WTC11 (cell line): ENCODE measurements at places on chromosomes 7 and 10.

- DNase-seq, result no peak
Measured at GRCh38 chr7:84204655-84205054, 10.1 kb upstream of the SEMA3A start.

GRCh38 chr7:28328822-28329660, 83.3 kb upstream of the CREB5 start:
- DNase-seq, result no peak

DNA sequence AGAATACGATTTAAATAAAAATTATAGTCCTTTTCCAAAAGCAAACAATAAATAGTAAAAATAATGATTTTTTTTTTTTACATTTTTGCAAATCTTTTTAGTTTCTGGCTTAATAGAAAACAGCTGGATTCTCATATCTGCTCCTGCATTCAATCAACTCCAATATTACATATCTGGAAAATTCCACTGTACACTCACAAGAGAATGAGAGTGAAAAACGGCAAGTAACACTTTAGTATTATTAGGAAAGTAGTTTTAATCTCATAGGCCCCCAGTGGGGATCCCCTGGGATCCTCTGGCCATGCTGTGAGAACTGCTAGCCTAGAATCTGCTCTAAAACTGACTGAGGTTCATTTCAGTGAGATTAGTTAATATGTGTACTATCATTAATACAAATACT, 128.6 kb upstream of the LRRN3 start:
- DNase-seq, result no peak

- no peak for DNase-seq
Measured at GRCh38 chr10:77011874-77012811, 625.5 kb downstream of the KCNMA1 start.

GRCh38 chr10:128067691-128068397, 58.4 kb downstream of the MKI67 start:
- DNase-seq, result no peak

DNA sequence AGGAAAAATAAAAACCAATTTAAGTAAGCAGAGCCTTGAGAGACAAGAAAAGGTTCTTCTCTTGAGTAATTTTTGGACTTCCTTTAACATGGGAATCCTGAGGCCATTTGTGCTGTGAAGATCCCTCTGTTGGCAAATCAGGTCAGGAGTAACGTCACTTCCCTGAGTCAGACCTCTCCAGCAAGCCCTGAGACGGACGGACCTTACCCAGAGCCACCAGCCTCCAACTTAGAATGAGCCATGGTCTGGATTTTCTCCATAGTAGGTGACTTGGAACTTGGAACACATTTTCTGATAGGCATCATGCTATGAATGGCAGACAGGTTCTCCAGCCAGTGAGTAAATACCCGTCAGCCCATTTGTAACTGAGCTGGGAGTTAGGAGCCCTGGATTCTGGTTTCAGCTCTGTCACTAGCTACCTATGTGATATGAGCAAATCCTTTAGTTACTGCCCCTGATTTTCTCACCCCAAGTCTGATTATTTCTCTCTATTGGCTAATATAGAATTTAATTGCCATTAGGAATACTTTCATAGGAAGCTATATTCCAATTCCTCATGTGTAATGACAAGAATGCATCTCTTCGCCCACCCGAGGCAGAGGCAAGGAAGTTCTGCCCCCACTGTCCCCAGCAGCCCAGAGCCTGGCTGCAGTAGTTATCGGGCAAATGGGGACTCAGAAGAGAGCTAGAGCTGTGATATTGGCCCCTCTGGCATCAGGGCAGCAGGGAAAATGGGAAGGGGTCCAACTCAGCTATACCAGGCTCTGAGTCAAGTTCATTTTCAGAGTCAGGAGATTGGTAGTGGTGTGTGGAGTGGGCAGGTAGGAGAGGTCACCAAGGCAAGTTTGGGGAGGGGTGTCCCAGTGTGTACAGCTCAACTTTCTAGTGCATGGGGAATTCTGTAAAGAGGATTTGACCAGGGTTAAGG, 153.7 kb upstream of the AGK start:
- no peak for DNase-seq

DNA sequence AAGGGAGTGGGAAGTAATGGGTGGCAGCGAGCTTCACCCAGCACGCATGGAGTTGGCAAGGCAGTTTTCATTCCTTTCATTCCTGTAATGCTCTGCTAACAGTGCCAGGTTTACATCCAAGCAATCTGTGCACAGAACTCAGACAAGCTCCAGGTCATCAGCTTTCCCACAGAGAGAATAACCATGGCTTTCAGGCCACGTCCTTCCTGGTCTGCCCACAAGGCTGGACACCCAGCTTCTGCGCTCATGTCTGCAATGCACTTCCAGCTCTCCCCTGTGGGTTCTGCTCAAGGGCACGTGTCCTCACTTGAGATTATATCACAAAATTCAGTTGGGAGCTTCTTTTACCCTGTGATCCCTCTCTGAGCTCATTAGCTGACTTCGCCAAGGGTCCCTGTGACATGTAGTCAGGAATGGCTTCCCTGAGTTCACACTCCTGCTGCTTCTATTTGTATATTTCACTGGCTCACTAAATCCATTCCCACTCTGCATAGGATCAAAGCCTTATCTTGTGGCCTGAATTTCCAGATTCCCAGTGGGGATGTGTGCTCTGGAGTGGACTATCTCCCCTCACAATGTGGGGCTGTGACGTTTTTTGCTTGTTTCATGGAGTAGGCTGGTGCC, 18.6 kb downstream of the AKR1C2 start:
- DNase-seq, result no peak

- DNase-seq, result no peak
Measured at GRCh38 chr7:69814421-69814962, 216.2 kb downstream of the AUTS2 start.

DNA sequence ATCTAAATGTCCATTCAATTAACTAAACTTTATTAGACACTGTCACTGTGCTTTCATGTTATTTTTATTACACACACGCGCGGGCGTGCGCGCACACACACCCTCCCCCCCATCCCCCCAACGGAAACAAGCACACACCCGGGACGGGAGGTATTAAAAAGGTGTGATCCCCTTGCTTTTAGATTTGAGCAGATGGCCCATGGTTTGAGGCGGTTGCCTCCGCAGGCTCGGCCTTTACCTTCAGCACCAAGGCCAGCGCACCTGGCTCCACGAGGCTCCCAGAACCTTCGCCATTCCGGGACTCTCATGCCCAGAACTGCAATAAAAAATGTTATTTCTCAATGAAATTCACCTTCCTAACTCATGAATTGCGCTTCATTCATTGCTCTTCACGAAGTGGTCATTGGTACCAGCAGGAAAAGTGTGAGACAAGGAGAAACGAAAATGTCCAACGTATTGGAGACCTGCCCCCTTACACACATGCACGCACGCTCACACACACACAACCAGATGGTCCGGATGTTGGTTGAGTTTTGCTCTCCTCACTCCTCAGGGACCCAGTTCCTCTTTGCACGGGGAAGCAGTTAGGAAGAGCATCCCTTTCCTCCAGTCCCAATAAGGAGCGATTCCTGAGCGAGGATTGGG, 20.8 kb upstream of the PTF1A start:
- DNase-seq, result peak; percentile 75

GRCh38 chr7:86955895-86956503, 103.5 kb downstream of the ELAPOR2 start:
- DNase-seq, result no peak

- no peak for DNase-seq
Measured at GRCh38 chr7:13628239-13629001, 361.0 kb downstream of the ETV1 start.

- DNase-seq, result no peak
Measured at GRCh38 chr10:88555190-88555908, 27.8 kb downstream of the RNLS start.

- no peak for DNase-seq
Measured at GRCh38 chr10:73979809-73980433, 18.0 kb upstream of the VCL start.

DNA sequence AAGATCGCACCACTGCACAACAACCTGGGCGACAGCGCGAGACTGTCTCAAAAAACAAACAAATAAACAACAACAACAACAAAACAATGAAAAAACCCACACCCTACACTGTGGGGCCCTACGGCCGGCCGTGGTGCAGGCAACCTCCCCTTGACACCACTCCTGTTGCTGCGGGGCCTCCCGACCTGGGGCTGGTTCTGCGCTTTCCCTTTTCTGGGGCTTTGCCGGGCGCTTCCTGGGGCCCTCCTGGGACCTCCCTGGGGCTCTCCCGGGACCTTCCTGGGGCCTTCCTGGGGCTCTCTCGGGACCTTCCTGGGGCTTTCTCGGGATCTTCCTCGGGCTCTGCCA, 46.6 kb downstream of the INSIG1 start:
- DNase-seq, result no peak

- no peak for DNase-seq
Measured at GRCh38 chr7:93949423-93949822, 27.9 kb downstream of the GNG11 start.

DNA sequence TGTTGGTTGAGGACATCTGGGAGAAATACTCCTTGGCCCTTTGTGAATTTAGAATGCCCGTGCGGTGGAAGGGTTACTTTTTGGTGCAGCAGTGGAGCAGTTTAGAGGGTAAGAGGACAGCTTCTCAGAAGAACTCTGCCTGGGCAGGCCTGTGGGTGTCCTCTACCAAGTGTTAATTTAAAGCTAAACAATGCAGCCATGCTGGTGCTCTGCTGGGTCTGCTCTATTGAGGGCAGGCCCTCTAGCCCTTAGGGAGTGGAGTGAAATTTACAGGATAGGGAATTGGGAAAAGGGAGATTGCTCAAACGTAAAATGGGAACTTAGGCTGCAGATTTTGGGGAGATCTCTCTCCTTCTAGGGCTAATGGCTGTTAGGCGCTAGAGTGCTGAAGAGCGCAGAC, 22.1 kb downstream of the BLNK start:
- no peak for DNase-seq

- no peak for DNase-seq
Measured at GRCh38 chr7:46774515-46774914, 807.4 kb downstream of the TNS3 start.

DNA sequence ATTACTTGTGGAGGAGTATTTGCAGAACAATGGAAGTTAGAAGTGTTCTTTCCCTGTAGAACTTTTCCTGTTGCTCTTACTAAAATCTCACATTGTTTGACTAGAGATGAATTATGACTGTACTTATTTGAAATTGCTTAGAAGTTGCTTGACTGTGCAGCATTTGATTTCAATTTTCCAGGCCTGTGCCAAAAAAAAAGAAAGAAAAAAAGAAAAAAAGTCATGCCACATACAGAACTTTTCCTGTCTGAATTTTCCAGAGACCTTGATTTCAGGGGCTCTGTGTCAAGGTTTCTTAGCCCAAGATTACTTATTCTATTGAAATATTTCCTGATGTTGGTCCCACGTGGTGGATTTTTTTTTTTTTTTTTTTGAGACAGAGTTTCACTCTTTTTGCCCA, 3.5 kb upstream of the FAM171A1 start:
- no peak for DNase-seq

DNA sequence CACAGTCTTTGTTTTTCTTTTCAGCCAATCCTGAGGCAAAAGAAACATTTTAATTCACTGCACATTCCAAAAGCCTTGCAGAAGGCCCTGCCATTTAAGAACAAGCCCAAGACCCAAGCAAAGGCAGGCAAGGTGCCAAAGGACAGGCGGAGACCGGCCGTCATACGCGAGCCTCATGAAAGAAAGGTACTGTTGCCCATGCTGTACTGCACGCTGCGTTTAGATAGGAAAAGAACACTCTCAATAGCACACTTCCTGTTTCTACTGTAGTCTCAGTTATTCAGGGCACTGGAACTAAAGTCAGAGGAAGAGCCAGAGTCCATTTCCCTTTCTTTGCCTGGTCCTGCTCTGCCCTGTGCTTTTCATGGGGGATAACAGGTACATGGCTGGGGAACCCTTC, 47.6 kb downstream of the BMS1 start:
- no peak for DNase-seq

GRCh38 chr10:71059054-71059818, 153.1 kb upstream of the UNC5B start:
- no peak for DNase-seq

DNA sequence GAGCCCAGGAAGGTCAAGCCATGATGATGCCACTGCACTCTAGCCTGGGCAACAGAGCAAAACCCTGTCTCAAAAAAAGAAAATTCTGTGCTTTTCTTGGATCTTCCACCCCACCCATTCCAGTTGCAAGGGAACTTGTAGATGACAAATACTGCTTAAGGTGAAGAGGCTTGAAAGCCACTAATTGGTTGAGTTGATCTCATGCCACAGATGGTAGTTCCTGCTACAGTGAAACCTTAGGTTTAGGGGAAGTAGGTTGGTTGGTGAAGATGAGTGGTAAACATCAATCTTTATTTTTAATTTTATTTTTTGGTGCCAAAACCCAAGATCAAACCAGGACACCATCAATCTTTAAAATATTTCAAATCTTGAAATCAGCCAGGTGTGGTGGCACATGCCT, 2.9 kb upstream of the GDI2 start:
- DNase-seq, result no peak

DNA sequence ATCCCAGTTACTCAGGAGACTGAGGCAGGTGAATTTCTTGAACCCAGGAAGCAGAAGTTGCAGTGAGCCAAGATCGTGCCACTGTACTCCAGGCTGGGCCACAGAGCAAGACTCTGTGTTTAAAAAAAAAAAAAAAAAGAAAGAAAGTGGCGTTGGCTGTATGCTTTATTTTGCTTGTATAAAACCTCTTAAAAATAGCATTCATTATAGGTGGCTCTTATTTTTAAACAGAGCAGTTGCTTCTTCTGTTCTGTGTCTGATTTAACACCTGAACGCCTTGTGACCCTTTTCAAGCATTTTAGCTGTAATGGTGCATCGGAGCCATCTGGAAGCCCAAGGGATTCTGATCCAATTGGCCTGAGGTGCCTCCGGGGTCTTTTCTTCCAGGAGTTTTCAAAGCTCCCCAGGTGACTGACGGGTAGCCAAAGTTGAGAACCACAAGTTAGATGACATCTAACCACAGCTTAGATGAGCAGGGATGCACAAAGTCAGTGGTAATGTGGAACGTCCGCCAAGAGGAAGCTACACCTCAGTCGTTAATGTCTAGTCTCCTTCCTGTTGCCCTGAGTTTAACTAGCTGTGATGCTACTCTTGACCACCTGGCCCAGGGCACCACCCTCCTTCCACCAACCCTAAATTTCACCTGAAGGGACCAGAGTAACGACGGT, 274.6 kb upstream of the KLF6 start:
- no peak for DNase-seq

- no peak for DNase-seq
Measured at GRCh38 chr10:63286340-63286739, 153.2 kb downstream of the NRBF2 start.

- peak; percentile 34 for DNase-seq
Measured at GRCh38 chr7:98303906-98304305, 22.4 kb downstream of the BRI3 start.

GRCh38 chr10:133225707-133226191, 4.3 kb upstream of the UTF1 start:
- no peak for DNase-seq

DNA sequence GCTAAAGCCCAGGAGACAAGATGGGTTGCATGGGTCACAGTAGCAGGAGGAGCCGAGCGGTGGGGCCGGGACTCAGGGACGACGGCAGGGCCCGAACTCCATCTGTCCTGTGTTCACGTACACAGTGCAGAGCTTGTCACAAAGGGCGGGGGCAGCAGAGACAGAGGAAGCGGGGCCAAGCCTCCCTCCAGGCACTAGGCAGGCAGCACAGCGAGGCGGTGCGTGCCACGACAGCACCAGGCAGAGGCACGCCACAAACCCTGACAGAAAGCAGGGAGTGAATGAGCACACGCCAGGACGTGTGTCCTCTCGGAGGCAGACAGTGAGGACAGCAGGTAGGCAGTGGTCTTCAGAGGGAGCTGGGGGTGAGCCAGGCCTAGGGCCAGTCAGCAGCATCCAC, 177.8 kb downstream of the MAD1L1 start:
- DNase-seq, result no peak

- DNase-seq, result no peak
Measured at GRCh38 chr10:107585630-107586029, 421.1 kb upstream of the SORCS1 start.
